Stimulated activated CD8-positive, alpha-beta memory T cell treated with anti-CD3 and anti-CD28 coated beads, Interleukin-15, amount 100 ng/mL, for 4 hours (primary cell): ENCODE measurements at places on chromosomes 7 and 10.

DNA sequence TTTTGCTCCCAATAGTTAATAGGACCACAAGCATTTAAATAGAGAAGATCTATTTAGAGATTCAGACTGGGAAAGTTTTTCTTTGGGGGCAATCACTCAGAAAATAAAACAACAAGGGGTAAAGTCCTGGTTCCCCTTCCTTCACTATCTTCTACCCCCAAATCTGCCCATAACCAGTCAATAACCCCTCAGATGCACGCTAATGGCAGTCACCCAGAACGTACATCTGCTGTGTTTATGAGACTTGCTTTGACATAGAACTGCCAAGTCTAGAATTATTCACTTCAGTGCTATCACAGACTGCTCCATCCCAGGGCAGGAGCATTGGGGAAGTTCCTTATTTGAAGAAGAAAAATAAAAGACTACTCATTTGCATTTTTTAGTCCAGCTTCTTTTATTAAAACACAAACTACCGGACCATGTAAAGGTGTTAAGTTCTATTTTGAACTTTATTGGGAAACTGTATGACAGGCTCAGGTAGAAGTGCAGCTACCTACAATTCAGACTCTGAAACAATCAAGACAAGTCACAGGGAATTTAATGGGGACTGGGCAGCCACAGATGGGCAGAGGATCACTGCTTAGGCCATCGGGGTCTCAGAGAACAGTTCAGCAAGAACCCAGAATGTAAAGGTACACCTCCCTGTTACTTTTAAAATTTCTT is 38.4 kb downstream of the ANK3 start:
- no peak for DNase-seq

- DNase-seq, result no peak
Observed at GRCh38 chr10:114478281-114478680, 74.0 kb upstream of the AFAP1L2 start.

DNA sequence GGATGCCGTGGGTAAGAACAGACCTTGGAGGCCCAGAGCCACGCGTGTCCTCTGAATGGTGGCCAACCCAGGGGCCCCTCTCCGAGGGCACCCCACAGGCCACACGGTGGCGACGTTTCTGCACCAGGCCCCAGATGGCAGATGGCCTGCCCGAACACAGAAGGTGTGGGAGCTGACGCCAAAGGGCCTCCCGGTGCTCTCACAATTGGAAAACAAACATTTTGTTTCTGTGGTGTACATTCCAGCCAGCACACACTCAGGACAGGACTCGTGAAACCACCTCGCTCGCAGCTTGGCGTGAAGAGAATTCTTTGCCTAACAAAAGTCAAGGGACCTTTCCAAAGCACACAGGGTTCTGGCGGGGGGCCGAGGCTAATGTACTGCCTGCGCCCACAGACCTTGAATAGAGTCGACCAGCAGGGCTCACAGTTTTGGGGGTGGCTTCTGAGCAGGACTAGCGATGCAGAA is 112.1 kb downstream of the FAM53B start:
- DNase-seq, result no peak

DNA sequence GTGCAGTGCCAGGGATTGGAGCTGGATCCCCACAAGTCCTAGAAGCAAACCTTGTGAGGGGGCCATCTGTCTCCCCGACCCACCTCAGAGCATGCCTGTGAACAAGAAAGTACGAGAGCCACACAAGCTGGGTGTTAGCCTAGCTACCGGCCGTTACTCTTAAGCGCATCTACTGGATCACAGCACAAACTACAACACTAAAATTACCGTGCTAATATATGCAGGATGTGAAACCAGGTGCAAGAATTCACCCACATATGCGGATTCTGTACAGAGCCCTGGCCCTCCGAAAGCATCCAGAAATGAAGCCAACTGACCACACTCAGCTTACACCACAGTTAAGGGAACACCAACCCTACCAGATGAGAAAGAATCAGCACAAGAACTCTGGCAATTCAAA is 16.0 kb upstream of the PRSS1 start:
- no peak for DNase-seq

- DNase-seq, result no peak
Observed at GRCh38 chr7:137664846-137665245, 181.9 kb downstream of the DGKI start.
